ENCODE measurements at places on chromosomes 6 and 20.

GRCh38 chr6:9409126-9409525 is 973.8 kb upstream of the SLC35B3 start:
- H3K36me3 ChIP-seq: no peaks in the 10 kb centered on the region
- H3K27ac ChIP-seq: no peak overlapping the region
- H3K4me3 ChIP-seq: no peak overlapping the region

- DNase-seq: no peak
- no peaks in the 10 kb centered on the region for H3K27me3 ChIP-seq
- H3K4me3 ChIP-seq: no peak overlapping the region
- no peaks in the 10 kb centered on the region for H3K36me3 ChIP-seq
- H3K4me1 ChIP-seq: no peaks in the 10 kb centered on the region
Observed at GRCh38 chr6:6436946-6437345, 116.5 kb upstream of the F13A1 start.

DNA sequence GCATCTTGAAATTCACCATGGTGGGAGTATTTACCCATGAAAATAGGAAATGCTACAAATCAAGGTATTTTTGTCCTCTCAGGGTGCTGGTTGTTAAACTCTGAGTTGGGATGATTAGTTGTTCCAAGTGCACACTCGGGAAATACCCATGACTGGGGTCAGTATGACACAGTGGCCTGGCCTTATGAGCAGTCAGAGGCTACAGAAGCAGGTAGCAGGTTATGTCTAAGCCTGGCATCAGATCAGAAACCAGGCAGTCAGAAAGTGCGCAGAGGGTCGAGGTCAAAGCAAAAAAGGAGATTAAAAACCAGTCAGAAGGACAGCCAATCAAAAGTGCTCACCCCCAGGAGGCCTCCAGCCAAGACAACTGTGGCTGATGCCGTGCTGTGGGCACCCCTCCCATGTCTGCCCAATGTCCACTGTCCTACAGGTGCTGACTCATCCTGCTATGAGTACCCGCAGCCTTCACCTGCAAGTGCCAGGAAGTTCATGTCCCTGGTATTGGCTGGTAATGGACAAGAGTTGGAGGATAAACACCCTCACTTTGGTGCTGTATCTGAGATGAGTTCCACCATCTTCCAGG is 117.4 kb upstream of the SLC24A3 start:
- H3K27me3 ChIP-seq: no peaks in the 10 kb centered on the region
- no peaks in the 10 kb centered on the region for H3K36me3 ChIP-seq
- no peak overlapping the region for H3K4me3 ChIP-seq
- H3K4me1 ChIP-seq: no peaks in the 10 kb centered on the region
- no peak for DNase-seq

DNA sequence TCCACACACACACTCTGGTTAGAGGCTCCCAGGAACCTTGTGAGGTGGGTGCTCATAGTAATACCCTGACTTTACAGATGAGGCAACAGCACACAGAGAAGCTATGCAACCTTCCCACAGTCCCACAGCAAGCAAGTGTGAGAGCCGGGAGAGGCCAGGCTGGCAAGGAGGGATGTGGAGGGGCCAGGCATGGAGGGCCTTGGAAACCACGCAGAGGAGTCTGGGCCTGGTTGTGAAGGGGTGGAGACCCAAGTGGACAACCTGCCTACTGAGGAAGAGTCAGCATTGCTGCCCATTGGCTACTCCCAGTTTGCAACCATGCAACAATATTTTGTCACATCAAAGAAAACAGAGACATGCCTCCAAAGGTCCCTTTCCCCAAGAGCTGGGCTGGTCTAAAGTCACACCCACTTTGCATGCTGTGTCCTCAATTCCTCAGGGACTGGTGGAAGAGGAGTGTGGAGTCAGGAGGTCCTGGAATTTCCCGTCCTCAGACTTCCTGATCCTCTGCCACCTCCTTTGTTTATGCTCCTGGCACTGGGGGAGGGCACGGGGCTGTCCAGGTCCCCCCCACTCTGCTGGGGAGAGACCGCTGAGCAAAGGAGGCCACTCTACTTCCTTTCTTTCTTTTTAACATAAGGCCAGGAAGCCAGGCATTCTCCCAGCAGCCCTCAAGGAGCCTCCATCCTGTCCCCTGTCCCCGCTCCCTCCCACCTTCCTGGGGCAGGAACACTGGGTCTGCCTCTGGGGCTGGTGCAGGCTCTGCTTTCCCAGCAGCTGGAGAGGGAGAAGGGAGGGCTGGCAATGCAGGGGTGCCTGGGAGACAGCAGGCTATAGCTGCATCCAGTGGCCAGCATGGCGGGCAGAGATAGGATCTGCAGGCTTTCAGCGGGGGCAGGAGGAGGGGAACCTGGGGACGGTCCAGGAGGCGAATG is 68.3 kb downstream of the NOL4L start:
- H3K36me3 ChIP-seq: peaks cover 66% of the 10 kb centered on the region
- H3K4me1 ChIP-seq: peaks cover 69% of the 10 kb centered on the region
- peak overlapping the region; percentile 29 for H3K27ac ChIP-seq
- H3K27me3 ChIP-seq: no peaks in the 10 kb centered on the region
- DNase-seq: no peak
- H3K4me3 ChIP-seq: no peak overlapping the region

GRCh38 chr20:39857187-39857586 is 831.8 kb downstream of the MAFB start:
- H3K36me3 ChIP-seq: no peaks in the 10 kb centered on the region
- H3K4me3 ChIP-seq: no peak overlapping the region
- H3K4me1 ChIP-seq: no peaks in the 10 kb centered on the region
- no peak for DNase-seq

- no peaks in the 10 kb centered on the region for H3K4me1 ChIP-seq
- no peak overlapping the region for H3K4me3 ChIP-seq
- DNase-seq: no peak
- no peaks in the 10 kb centered on the region for H3K36me3 ChIP-seq
- peaks cover 2% of the 10 kb centered on the region for H3K27me3 ChIP-seq
Observed at GRCh38 chr6:56695702-56696101, 53.0 kb upstream of the DST start.
